B cell (primary cell): ENCODE measurements at places on chromosomes 12 and 14. TPM values are rescaled to one million over a fixed set of nuclear protein-coding genes. Genes with fewer than 3 reads are reported as not detected.
A peak's percentile ranks its signal among the peaks of the same experiment; 100 is the strongest.

RASSF8 gene
- 0.49 and 0.70 TPM in 2 replicates for total RNA-seq

- DNase-seq: no peak
Measured at GRCh38 chr12:71214511-71215285, 56.9 kb upstream of the TSPAN8 start.

DNA sequence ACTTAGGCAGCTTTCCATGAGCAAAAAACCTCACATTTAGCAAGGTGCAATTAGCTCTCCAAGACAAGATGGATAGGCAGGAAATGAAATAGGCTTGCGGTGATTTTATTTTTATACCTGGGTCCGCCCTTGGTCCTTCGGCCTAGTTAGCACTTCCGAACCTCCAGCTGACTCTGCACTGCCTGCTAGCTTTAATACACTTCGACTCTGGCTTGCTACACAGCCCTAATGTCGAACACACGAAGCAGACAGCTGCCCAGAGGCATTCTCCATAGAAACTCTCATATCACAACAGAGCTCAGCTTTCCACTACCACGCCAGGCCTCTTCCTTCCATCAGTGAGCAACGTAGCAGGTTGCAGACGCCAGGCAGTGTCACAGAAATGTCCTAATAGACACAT lies 688.0 kb downstream of the VRK1 start:
- no peak for DNase-seq

GRCh38 chr14:99330316-99331240 lies 58.6 kb upstream of the BCL11B start:
- DNase-seq: no peak

DNA sequence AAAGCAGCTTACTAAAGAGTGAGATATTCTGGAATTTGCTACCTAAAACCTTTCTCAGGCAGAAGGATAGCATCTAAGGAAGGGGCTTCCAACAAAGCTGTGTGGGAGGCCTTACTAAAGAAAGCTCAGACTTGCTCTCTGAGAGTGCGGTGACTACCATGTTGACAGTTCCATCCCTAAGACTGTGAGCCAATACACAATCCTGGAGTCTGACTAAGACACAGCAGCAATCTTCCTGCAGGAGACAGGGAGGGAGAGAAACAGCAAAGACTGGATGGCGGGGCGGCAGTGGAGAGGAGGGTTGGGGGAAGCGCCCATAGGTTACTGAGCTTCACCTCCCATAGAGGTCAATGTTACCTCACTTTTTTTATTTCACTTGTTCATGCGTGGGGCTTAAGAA lies 70.9 kb downstream of the KITLG start:
- no peak for DNase-seq

APOF gene
- total RNA-seq: not detected in 2 replicates

- DNase-seq: no peak
Measured at GRCh38 chr12:4107911-4108697, 165.5 kb upstream of the CCND2 start.

DNA sequence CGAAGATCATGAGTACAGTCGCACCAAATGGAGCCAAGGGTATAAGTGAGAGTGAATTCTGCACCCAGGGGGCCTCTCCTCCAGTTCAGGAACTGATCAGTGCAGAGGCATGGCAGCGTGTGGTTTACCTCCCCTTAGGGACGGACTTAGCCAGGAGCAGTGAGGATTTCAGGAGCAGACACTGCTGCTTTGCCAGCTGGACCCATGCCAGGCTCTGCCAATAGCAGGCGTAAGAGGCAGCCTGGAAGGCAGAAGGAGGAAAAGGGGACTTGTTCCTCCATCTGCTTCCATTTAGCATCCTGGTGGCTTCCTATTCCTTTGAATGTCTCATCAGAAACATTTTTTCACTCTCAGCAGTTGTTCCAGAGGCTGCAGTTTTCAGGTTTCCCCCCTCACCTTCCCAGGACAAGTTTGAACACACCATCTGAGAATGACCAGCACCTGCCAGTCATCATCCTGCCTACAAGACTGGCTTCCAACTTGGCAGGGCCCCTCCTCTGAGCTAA lies 137.0 kb upstream of the LMNTD1 start:
- no peak for DNase-seq

KLHL33 gene
- total RNA-seq: 0.20 and 0.27 TPM in 2 replicates

GRCh38 chr14:33524244-33524643 lies 426.6 kb downstream of the EGLN3 start:
- DNase-seq: no peak

- no peak for DNase-seq
Measured at GRCh38 chr12:93125126-93125525, 196.0 kb upstream of the EEA1 start.

CLEC9A gene
- total RNA-seq: not detected in 2 replicates

DNA sequence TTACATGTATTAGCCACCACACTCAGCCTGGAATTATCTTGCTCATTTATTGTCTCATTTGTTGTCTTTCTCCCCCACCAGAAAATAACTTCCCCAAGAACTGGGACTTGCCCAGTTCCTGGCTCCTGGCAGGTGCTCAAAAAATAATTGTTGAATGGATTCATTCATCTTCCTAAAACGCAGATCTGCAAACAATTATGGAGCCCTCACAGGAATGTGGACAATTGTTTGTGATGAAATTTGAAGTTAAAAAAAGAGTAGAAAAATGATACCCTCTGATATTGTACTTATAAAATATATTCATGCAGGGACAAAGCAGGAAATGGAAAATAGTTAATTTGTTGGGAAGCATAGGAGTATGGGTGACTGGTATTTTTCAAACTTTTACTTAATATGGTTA lies 60.7 kb upstream of the MAP1LC3B2 start:
- no peak for DNase-seq

DNA sequence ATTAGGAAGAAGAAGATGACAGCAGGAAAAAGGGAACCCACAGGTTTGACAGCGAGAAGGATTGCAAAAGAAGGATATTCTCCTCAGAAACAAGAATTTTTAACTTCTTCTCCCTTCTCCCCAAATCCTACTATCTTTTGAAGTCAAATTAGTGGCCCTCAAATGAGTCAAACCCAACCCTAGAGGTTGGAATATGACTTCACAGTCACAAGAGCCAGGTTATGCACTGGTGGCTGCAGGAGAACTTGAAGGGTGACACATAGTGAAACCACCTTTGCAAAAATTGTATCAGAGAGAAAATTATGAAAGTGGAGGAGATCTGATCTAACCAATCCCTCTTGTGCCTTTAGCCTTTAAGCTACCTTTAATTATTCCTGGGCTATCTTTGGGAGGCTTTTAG lies 386.2 kb upstream of the CCDC196 start:
- no peak for DNase-seq

DNA sequence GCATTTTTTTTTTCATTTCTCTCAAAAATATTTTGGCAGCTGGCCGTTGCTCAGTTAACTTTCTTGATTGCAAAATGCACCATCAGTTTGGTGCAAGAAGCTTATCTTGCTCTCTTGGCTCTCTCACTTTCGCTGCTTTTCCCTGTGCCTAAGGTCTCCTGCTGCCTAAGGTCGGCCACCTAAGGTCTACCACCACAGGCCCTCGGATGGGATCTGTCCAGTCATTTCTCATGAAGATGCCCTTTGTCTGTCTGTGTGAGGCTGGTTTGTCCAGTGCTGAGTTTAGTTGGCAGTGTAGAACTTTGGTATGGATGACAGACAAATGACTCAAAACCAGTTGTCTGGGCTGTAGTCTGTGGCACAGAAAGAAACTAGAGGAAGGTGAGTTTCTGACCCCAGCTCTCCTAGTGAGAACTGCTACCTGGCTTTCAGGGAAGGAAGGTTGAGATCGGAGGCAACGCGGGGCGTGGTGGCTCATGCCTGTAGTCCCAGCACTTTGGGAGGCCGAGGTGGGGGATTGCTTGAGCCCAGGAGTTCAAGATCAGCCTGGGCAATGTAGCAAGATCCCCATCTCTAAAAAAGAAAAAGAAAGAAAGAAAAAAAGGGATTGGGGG lies 2.6 kb downstream of the MLXIP start:
- DNase-seq: no peak

GRCh38 chr14:103103461-103104388 lies 9.2 kb downstream of the EXOC3L4 start:
- DNase-seq: peak; percentile 53

DNA sequence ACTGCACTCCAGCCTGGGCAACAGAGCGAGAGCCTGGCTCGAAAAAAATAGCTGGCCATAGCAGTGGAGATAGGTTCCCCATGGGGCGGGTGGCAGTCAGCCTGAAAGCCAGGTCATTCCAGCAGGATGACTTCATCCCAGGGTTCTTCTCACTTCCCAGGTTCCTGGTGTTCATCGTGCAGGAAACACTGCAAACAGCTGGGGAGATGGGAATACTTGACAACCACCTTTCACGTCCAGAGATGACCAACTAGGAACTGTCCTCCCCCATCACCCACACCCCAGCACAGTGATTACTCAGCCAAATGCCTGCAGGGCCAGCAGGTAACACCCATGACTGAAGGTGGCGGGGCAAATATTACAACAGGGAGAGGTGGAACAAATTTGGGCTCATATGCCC lies 1.7 kb downstream of the VSIG10 start:
- no peak for DNase-seq

GRCh38 chr12:5745251-5745888 lies 199.7 kb downstream of the ANO2 start:
- peak; percentile 15 for DNase-seq

GRCh38 chr12:119500209-119500608 lies 93.4 kb upstream of the TMEM233 start:
- DNase-seq: no peak

- no peak for DNase-seq
Measured at GRCh38 chr14:100680439-100681051, 46.1 kb upstream of the DLK1 start.

DCN gene
- total RNA-seq: not detected in 2 replicates

GRCh38 chr14:87935081-87935828 lies 57.7 kb downstream of the GALC start:
- no peak for DNase-seq

DNA sequence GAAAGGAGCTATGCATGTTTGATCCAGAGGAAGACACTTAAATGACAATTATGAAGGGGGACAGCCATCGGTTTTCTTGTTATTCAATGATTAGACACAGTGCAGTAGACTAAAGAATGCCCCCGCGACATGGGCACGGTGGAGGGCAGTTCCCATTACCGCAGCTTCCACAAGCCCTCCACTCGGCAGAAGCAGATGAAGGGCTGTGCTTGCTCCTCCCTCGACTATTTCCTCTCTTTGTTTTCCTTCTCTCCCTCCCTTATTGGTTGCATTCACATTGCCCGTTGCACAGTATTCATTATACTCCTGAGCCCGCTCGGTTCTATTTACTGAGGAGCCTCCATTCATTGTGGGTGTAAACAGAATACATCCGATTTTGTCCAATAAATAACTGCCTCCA lies 138.8 kb upstream of the RASSF8 start:
- no peak for DNase-seq

GRCh38 chr12:32454075-32454474 lies 54.7 kb downstream of the FGD4 start:
- no peak for DNase-seq

DNAJC22 gene
- total RNA-seq: not detected in 2 replicates

GRCh38 chr12:38898001-38898684 lies 7.2 kb downstream of the CPNE8 start:
- no peak for DNase-seq

DNA sequence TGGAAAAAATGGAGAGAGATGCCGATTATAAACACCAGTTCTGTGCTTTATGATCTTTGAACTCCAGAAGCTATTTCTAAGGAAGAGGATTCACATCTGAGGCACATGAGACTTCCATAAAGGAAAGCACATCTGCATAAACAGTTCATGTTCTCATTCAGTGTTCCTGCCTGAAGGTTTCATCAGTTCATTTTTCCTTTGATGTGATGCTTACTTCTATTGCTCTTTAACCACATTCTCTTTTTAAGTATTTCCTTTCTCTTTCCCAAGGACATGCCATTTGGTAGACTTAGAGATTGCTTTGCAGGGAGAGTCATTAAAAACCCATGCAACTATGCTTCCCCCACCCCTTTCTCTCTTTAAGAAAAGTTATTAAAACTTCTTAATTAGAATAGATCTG lies 387.0 kb upstream of the FLRT2 start:
- no peak for DNase-seq

CLECL1 gene
- total RNA-seq: 37.8 and 51.4 TPM in 2 replicates

DNA sequence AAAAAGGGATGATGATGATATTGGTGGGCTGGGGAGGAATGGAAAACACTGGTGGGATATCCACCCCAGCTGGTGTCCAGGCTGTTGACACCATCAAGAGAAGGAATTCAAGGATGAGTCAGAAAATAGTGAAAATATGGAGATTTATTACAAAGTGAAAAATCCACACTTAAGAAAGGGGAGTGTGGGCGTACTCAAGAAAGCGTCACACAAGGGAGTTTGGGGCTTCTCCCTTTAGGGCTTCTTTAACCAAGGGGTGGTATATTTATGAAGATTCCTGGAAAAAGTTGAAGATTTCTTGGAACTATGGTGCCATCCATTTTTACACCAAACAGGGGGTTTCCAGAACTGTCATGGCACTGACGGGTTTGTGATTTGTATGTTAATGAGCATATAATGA lies 63.1 kb upstream of the ARID2 start:
- no peak for DNase-seq

NTF3 gene
- not detected in 2 replicates for total RNA-seq

CCDC175 gene
- not detected in 2 replicates for total RNA-seq

CAND1 gene
- total RNA-seq: 108 and 110 TPM in 2 replicates

DNA sequence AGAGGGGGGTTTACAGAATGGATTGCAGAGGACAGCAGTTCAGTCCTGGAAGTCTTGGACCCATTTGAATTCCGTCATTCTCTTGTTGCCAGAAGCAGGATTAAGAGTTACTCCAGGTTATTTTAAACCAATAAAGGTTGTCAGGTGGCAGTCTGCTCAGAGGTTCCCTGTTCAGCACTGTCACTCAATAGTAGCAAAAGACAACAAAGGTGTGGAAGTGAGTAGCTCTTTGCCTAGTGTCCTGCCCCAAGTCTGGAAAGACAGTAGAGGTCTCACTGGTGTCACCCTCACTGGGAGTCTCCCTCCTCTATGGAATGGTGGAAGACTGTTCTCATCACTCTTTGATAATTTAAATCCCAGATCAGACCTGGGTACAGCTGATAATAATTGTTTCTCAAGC lies 73.4 kb upstream of the PLEKHG3 start:
- no peak for DNase-seq

DNA sequence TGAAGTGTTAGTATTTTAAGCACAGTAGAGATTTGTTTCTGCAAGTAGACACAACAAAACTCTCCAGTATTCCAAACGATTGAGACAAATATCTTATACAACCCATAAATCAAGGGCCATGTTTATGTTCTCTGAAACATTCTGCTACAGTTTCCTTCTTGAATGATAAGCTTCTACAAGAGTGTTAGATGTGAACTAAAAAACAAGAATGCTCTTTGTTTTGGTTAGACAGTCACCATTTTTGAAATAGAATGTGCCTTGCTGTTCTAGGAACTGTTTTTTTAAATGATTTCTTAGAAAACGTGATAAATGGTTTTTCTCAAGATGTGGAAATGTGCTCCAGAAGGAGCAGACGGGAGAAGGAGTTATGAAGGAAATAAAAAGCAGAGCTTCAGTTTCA lies 1656.3 kb upstream of the FLRT2 start:
- no peak for DNase-seq

DNA sequence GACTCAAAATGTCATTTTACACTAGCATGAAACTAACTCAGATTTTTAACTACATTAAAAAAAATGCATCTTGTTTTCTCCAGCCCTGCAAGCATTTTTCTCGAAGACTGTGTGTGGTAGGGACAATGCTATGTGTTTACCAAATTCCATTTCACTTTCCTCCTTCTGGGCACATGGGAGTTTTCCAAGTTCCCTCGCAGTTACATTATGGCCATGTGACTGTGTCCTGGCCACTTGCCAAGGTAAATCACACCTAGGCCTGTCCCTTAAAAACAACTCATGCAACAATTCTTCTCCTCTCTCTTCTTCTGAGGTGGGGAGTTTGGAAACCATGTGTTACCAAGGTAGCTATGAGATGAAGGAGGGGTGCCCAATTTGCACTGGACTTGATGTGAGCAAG lies 108.7 kb downstream of the SYT10 start:
- DNase-seq: no peak

TROAP gene
- total RNA-seq: 1.0 and 1.7 TPM in 2 replicates
